ENCODE measurements at places on chromosomes 1 and 21.

GRCh38 chr1:193740762-193741161, 554.3 kb upstream of the B3GALT2 start:
- DNase-seq, result no peak

DNA sequence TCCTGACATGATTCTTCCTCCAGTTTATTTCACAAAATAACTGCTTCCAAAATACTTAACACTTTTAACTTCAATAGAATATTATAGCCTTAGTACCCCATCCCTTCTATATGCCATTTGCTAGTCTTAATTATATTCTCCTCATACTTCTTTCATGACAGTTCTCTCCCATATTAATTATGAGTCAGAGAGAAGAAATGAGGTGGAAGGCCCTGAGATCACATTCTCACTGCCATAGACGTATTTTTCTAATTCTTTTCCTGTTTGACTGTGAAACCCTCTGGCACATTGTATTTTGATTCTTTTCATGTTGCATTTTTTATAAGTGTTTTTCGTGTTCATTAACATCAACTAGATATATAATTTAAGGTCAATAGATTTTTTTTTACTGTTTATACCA, 88.4 kb downstream of the GTF2B start:
- DNase-seq, result no peak

DNA sequence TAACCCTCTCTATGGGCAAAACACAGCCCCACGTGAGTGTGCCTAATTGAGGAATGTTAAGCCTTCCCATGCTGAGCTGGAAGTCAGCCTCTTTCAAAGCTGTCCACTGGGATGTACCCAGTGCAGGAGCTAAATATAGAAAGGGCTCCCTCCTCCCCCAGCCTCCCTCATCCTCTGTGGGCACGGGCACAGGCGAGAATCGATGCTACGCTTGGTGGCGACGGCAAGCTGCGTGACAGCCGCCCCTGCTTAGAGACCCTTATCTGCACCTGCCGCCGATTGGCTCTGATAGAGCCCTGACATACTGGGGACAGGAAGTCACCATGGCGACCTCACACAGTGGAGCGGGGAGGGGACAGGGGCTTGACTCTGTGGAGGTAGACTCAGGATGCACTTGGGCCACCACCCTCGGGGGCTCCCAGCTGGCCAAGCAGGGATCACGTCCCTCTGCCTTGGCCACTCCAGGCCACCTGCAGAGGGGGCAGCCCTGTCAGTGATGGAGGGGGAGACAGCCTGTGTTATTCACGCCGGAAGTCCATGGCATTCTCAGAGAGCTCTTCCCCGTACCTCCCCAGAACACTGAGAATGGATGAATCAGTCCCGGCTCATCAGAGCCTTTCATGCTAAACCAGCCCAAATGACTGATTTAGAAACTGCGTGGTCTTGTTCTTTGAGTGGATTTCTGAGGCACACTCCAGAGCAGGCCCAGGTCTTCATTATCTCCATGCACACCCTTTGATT, 84.8 kb downstream of the KCND3 start:
- DNase-seq, result peak; percentile 70

GRCh38 chr1:29575277-29575676, 339.0 kb downstream of the PTPRU start:
- no peak for DNase-seq

DNA sequence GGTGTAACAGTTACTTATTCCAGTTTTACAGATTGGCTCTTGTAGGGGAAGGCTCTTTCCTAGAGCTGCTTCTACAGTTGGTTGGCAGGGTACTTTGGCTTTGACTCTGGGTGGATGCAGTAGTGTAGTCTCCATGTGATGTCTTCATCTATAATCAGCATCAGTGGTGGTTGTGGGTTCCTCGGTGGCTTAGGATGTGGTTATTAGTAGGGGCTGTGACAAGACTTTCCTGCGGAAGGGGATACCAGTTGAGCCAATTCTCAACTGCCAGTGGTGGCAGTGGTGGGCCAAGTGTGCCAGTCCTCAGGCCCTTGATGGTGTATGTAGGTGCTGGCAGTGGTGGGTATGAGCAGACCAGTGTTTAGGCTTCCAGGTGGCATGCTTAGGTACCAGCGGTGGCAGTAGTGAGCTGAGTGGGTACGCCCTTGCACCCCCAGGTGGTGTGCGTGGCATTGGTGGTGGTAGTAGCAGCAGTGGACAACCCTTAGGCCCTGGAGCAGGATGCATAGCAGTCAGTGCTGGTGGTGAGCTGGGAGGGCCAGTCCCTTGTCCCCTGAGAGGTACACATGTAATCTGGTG, 27.2 kb upstream of the KLF18 start:
- no peak for DNase-seq

Data from Ammon's horn (tissue), 1 donor.